ENCODE measurements at places on chromosomes 7 and 10. TPM values are rescaled to one million over a fixed set of nuclear protein-coding genes. Genes with fewer than 3 reads are reported as not detected.

Gene UTF1
- total RNA-seq = not detected

GRCh38 chr7:2521341-2521745, 1.8 kb downstream of the LFNG start:
- no peak for DNase-seq

- DNase-seq = no peak
Observed at GRCh38 chr10:125103466-125103865, 56.9 kb downstream of the CTBP2 start.

DNA sequence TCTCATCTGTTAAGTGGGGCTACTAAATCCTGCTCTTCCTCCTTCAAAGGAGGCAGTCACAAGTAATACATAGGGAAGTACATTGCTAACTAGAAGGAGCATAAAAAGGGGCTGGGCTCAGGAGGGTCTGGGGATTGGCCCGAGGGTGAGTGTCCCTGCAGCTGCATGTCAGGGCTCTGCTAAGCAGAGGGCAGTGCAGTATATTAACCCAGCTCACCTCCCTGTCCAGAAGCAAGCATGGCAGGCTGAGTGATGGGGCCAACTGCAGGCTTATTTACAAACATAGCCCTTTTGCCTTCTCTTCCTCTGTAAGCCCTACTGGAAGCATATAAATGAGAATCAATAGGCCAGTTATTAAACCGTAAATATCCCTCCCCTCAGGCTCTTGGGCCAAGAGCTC, 143.2 kb upstream of the PCBD1 start:
- no peak for DNase-seq

Gene MET
- total RNA-seq = 108 TPM

Data from HT1080 (cell line).